Fibroblast of pulmonary artery (primary cell): ENCODE measurements at places on chromosomes 4 and X.

DNA sequence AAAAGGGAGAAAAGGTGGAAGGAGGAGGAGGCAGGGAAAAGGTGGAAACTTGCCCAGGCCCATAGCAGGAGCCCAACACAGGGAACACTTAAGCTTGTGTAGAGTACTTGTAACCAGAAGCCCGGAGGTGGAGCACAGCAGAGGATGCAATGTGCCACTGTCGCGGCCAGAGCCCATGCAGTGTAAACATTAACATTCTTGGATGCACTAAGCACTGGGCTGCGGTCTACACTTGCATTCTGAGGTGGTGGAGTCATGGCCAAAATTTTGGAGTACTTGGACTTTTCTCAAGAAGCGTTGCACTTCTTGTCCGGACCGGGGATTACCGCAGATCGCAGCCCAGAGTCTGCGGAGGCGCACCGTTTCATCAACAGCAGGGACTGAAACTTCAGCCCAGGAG, 4.5 kb upstream of the RHOXF1 start:
- no peak for DNase-seq

DNA sequence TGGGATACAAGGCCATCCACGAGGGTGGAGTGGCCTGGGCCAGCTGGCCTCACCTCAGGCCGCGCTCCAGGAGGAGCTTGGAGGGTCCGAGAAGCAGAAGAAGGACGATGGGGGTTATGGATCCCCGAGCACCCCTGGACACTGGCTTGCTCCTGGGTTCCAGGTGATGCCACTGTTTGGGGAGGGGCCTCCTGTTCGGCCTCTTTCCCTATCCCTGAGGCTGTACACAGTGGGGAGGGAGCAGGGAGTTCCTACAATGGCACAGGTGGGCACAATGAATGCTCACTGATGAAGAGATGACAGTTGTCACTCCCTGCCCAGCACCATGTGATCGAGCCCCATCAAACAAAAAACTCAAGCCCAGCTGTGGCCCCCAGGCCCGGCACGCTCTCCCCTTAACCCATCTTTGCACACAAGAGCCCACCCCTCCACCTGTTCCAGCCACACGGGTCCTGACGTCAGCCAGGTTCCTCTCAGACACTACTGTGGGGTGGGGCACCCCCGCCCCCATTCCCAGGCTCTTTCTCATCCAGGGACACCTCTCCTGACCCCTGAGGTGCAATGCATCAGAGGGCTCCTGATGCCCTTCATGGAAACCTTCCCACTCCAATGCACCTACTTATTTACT, 70.3 kb downstream of the WFS1 start:
- no peak for DNase-seq

- no peak for DNase-seq
Measured at GRCh38 chrX:119087121-119087520, 14.3 kb downstream of the CT47C1 start.

DNA sequence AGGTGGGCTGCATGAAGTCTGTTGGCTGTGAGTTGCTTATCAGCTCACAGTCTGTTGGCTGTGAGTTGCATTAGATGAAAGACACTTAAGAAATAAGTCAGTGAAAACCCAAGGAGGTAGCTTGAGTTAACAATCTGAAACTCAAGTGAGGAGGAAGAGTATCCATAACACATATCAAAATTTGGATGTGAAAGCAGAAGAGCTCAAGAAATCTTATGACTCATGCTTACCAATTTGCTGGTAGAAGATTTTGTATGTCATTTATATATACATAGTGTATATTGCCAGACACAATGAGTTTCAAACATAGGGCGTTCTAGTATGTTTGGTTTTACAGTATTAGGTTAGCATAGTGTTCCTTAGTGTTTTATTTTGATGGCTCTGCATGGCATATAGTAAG, 107.4 kb downstream of the DDIT4L start:
- DNase-seq = no peak

- peak; percentile 84 for DNase-seq
Measured at GRCh38 chr4:95124906-95125504, 367.2 kb downstream of the BMPR1B start.

DNA sequence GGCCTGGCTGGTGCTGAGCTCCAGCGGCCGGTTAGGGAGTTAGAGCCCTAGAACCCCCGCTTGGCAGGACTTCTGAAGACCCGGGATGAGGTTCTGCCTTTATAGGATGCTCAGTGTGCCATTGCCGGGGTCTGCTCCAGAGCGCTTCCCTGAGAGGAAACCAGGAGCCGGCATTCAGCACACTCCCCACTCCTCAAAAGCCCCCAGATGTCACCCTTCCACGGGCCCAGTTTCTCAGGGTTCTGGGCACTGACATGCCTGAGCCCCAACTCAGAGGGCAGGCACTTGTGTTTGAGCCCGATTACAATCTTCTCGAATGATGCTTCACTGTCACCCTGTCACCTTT, 6.5 kb downstream of the NKX3-2 start:
- no peak for DNase-seq

DNA sequence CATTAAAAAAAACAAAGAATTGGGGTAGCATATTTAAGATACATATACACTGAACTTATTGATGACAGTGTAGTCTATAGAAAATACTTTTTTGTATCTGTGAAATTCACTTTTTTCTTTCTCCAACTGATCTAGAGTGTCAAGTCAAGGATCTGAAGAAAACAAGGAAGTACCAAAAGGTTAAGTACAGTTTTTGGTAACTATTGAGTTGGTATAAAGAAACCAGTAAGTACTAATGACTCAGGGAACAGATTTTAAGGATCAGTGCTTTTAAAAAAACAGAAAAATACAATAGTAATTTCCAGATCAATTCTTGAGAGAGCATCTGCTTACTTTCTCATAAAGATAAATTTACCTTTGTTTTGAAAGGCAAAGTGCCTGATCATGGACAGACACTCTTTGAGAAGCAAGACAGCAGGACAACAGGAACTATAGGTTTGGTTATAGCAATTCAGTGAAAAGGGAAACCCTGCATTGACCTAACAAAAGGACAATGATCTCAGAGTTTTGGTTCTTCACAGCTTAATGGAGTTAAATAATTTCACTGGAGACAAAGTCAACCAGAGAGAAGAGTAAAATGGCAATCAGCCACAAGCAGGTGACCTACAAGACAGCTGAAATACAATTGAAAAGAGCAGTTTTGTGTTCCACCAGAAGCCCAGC, 23.4 kb downstream of the TRMT10A start:
- DNase-seq = no peak

GRCh38 chrX:110162867-110163266, 155.0 kb downstream of the AMMECR1 start:
- no peak for DNase-seq

GRCh38 chrX:18920079-18920478, 63.8 kb downstream of the PHKA2 start:
- DNase-seq = no peak

DNA sequence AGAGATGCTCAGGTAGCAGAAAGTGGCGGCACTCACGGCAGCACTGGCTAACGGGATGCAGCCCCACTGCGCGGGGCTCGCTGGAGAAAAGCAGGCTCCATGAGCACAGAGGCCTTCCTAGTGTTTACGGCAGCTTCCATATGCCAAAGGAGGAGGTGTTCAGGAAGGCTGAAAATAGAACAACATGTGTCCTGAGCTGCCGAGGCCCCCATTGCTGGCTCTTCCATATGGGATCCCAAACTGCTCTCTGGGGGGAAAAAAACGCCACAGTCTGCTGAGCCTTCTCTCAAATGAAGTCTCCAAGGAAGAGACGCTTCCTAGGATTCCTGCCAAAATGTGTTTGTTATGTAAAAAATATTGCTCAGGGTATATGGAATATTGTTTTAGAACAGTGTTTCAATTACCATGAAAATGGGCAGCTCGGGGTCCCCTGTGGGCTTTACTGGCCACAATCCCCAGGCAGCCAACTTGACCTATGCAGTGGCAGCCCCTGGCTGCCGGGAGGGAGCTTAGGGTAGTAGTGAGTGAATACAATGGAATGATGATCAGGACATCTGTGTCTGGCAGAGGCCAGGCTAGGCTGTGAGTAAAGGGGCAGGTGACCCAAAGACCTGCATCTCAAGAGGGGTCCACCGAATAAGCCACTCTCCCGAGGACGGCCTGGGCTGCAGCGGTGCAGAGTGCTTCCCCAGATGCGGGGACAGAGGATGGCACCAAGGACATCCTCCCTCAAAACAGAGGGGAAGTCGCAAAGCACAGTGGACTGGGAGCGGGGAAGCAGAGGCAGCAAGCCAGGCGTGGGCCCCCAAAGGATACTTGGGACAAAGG, 170.1 kb downstream of the AFAP1 start:
- DNase-seq = no peak

DNA sequence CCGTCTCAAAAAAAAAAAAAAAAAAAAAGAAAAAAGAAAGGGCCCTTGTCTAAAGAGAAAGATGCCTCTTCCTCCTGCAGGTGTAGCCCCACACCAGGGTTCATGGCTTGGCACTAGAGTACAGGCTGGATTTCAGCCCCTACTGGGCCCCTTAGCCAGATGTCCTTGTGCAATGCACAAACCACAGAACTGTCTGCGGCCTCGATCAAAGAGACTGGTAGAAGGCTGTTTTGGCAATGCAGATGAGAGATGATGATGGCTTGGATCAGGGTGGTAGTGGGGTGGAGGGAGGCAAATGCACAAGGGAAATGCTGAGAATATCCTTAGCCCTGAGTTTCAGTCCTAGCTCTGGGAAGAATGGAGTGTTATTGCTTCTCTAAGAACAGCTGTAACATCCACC, 26.5 kb upstream of the TSR2 start:
- peak; percentile 4 for DNase-seq

DNA sequence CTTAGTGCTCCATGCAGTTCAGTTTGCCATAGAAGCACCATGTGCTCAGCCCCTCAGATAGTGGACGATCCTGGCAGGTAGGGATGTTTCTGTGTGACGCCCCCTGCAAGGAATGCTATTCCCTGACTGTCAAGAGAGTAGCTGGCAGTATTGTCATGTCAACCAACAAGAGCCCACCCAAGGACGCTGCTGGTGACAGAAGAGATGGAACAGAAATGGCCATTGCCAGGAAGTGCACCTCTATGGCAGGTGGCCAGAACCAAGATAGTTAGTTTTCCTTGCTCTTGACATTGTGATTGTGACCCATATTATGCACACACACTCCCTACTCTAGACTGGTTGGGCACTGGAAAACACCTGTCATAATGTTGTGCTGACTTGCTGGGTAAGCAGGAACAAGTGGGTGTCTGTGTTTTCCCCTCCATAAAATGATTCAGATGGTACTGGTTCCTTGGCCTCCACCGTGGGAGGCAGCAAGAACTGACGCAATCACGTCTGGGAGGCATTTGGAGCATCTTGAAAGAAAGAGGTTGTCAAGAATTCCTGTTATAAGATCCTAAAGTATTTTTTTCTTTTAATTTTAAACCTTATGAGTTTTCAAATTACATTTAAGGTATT, 507.9 kb downstream of the MID1IP1 start:
- DNase-seq = peak; percentile 69

- DNase-seq = peak; percentile 88
Measured at GRCh38 chr4:121656269-121656641, 40.5 kb downstream of the ANXA5 start.

- peak; percentile 72 for DNase-seq
Measured at GRCh38 chr4:119498527-119498926, 130.1 kb downstream of the PDE5A start.

- DNase-seq = peak; percentile 39
Measured at GRCh38 chr4:85776579-85776978, 301.6 kb downstream of the ARHGAP24 start.

DNA sequence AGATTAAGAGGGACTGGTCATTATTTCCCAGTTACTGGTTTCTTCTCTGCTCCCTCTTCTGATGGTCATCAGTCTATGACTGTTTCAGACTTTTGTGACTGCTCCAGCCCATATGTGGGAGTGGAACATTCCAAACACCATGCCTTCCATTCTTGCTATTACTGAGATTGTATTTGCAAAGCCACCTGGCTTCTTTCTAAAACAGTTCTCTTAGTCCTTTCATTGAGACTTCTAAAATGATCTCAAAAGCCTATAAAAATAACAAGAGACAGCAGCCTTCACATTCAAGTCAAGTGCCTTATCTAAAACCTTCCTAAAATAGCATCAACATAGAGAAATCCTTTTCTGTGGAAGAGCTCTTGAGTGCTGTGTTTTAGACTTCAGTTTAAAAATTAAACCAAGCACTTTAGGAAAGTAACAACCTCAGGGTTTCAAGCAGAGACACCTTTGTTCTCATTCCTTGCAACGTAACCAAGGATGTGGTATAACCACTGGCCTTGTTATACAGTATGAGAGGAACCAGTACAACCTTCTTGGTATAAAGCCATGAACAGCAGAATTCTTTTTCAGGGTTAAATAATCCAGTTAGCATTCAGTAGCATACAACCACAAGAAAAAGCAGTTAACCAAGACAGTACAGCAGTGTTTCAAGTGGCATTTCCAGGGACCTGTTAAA, 97.1 kb downstream of the NFKB1 start:
- DNase-seq = peak; percentile 23

DNA sequence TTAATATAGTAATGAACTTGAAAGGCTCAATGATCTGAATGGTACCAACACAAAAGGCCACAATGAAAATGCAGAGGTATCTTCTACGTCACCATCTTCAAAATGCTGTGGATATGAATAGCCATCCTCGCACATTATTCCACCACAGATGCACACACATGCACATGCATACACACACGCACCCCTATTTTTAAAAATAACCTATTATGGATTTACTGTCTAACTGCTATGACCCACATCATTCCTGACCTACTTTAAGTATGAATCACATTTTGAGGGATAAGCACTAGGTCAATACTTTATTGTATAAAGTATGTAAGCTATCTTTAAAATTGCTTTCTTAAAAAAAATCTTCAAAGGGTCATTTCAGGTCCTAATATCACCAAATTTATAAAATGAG, 24.4 kb upstream of the CORIN start:
- DNase-seq = peak; percentile 46

GRCh38 chr4:53841711-53842110, 222.7 kb downstream of the CHIC2 start:
- DNase-seq = no peak

DNA sequence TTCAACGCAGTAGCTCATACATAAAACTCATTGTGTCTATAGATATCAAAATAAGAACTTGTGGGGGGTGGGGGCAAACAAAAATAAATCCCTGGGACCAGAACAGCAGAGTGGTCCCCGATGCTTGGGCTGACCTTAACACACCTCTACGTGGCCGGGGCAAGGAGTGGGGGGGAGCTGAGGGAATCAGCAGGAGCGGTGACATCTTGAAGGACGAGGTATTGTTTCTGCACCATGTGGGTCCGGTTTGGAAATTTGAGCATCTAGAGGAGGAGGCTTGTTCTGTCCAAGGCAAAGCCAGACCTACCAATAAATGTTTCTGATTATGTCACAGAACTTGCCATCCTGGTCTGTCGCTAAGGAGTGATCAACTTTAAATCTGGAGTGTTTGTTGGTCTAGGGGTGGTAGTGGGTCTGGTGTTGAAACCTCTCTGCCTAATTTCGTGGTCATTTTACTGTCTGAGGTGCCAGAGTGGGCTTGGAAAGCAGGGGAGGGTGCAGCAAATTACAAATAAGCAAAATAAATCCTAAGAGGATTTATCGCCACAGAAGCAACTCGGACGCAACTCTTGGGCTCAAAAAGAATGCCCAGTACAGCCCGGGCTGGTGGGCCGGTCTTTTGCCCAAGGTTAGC, 774 bp upstream of the RAPGEF2 start:
- DNase-seq = no peak

GRCh38 chrX:32137525-32137924, 1065.7 kb upstream of the FTHL17 start:
- peak; percentile 3 for DNase-seq

GRCh38 chrX:39705290-39705689, 392.5 kb downstream of the BCOR start:
- peak; percentile 92 for DNase-seq

GRCh38 chr4:1512738-1513660, 106.8 kb upstream of the NKX1-1 start:
- peak; percentile 14 for DNase-seq
